ENCODE measurements at places on chromosomes 2 and 18. TPM values are rescaled to one million over a fixed set of nuclear protein-coding genes. Genes with fewer than 3 reads are reported as not detected.

GRCh38 chr2:113157118-113157896 lies 16.5 kb upstream of the PSD4 start:
- H3K4me1 ChIP-seq = peaks cover 17% of the 10 kb centered on the region
- H3K27ac ChIP-seq = no peak overlapping the region
- H3K4me3 ChIP-seq = peak overlapping the region; percentile 67
- no peak for DNase-seq
- H3K36me3 ChIP-seq = no peaks in the 10 kb centered on the region
- H3K27me3 ChIP-seq = peaks cover 3% of the 10 kb centered on the region

- H3K4me3 ChIP-seq = no peak overlapping the region
- no peak for DNase-seq
- peaks cover 3% of the 10 kb centered on the region for H3K36me3 ChIP-seq
- no peaks in the 10 kb centered on the region for H3K27me3 ChIP-seq
- no peak overlapping the region for H3K27ac ChIP-seq
Observed at GRCh38 chr2:160213511-160213910, 13.4 kb upstream of the ITGB6 start.

DNA sequence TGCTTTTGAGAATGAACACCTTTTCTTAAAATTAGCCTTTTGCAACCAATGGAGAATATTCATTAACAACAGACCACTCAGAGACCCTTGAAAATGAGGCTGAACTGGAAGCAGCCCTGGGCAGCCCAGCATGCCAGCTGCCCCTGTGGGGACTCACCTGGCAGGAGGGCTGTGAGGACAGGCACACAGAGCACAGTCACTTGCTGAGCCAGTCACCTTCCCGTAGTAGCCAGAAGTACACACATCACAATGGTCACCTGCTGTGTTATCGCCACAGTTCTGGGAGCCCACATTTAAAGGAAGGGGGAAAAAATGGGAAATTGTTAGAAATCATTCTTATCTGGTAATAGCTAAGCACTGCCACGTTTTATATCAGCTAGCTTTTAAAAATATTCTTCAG lies 115.5 kb downstream of the LAMA1 start:
- no peak overlapping the region for H3K4me3 ChIP-seq
- no peaks in the 10 kb centered on the region for H3K36me3 ChIP-seq
- DNase-seq = no peak
- no peaks in the 10 kb centered on the region for H3K4me1 ChIP-seq

- H3K27me3 ChIP-seq = peaks cover 20% of the 10 kb centered on the region
- peak within 1 kb of the TSS; percentile 72 for H3K27ac ChIP-seq
- H3K4me3 ChIP-seq = peak within 1 kb of the TSS; percentile 75
- no peak for DNase-seq
Observed at GRCh38 chr2:10079870-10080535, at the start of gene CYS1. Gene CYS1 (minus strand): TSS chr2:10080411. CDS start chr2:10080223, 188 bp downstream.

- H3K27ac ChIP-seq = peak within 1 kb of the TSS; percentile 97
- peaks cover 4% of the 10 kb centered on the region for H3K36me3 ChIP-seq
- H3K4me1 ChIP-seq = peaks cover 43% of the 10 kb centered on the region
- H3K4me3 ChIP-seq = peak within 1 kb of the TSS; percentile 54
- DNase-seq = no peak
Observed at GRCh38 chr2:201806442-201807170, at the start of gene CDK15. Gene CDK15 (plus strand): TSS chr2:201806537. CDS start chr2:201806665, 128 bp downstream.

GRCh38 chr2:219274361-219274921 lies 4.7 kb upstream of the DNAJB2 start:
- no peaks in the 10 kb centered on the region for H3K36me3 ChIP-seq
- H3K27me3 ChIP-seq = no peaks in the 10 kb centered on the region
- peak overlapping the region; percentile 98 for H3K27ac ChIP-seq
- H3K4me3 ChIP-seq = peak overlapping the region; percentile 43

DNA sequence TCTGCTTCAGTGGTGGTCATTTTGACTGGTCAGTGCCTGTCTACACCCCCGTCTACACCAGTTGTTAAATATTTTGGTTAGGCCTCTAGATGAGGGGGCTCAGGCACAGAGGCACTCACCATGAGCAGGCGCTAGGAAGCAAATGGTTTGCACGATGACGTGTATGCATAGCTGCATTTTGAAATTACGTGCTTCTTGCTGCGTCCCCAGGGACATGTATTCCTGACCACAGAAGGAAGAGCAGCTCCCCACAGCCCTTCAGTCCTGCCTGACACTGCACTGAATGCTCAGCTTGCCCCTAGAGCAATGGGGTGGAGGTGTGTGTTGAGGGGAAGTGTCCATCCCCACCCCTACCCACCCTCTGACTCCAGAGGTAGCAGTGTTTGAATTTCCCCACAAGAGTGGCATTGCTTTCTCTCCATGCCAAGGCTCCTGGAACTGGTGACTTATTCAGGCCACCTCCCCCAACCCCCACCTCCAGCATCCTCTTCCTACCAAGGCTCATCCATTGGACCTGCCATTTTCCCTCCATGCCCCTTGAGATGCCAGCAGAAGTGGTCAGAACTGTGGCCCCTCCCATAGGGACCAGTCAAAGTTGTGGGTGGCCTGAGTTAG lies 11.4 kb upstream of the ZAP70 start:
- H3K36me3 ChIP-seq = peaks cover 2% of the 10 kb centered on the region
- no peak overlapping the region for H3K4me3 ChIP-seq
- H3K27me3 ChIP-seq = no peaks in the 10 kb centered on the region
- peaks cover 3% of the 10 kb centered on the region for H3K4me1 ChIP-seq
- no peak overlapping the region for H3K27ac ChIP-seq

- DNase-seq = no peak
- H3K27ac ChIP-seq = peak overlapping the region; percentile 32
- no peaks in the 10 kb centered on the region for H3K27me3 ChIP-seq
Observed at GRCh38 chr2:241659150-241659739, 21.8 kb downstream of the ATG4B start.

GRCh38 chr18:41763361-41763760 lies 191.7 kb upstream of the PIK3C3 start:
- DNase-seq = no peak
- no peak overlapping the region for H3K4me3 ChIP-seq
- H3K36me3 ChIP-seq = no peaks in the 10 kb centered on the region
- no peak overlapping the region for H3K27ac ChIP-seq
- peaks cover 2% of the 10 kb centered on the region for H3K27me3 ChIP-seq

GRCh38 chr2:178193496-178193822 lies 853 bp upstream of the OSBPL6 start:
- H3K27ac ChIP-seq = peak overlapping the region; percentile 92
- H3K4me3 ChIP-seq = peak overlapping the region; percentile 82
- H3K36me3 ChIP-seq = no peaks in the 10 kb centered on the region

DNA sequence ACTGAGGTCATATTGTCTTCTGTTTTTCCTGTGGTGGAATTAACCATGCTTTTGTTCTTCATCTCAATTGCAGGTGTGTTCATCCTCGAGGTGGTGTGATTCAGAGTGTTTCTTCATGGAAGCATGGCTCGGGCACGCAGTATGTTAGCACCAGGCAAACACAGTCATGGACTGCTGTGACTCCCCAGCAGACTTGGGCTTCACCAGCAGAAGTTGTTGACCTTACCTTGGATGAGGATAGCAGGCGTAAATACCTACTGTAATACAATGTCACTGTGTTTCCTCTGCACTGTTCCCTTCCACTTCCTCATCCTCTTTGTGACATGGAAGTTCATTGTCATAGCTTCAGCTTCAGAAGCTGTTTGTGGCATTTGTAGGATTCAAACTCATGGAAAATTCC lies 158.7 kb downstream of the HAUS1 start:
- peaks cover 56% of the 10 kb centered on the region for H3K4me1 ChIP-seq
- no peak for DNase-seq
- H3K36me3 ChIP-seq = peaks cover 10% of the 10 kb centered on the region
- H3K27me3 ChIP-seq = no peaks in the 10 kb centered on the region
- no peak overlapping the region for H3K4me3 ChIP-seq

- no peak for DNase-seq
- H3K27me3 ChIP-seq = no peaks in the 10 kb centered on the region
- H3K27ac ChIP-seq = peak overlapping the region; percentile 58
- H3K36me3 ChIP-seq = no peaks in the 10 kb centered on the region
Observed at GRCh38 chr18:55763298-55763697, 175.3 kb upstream of the TCF4 start.

DNA sequence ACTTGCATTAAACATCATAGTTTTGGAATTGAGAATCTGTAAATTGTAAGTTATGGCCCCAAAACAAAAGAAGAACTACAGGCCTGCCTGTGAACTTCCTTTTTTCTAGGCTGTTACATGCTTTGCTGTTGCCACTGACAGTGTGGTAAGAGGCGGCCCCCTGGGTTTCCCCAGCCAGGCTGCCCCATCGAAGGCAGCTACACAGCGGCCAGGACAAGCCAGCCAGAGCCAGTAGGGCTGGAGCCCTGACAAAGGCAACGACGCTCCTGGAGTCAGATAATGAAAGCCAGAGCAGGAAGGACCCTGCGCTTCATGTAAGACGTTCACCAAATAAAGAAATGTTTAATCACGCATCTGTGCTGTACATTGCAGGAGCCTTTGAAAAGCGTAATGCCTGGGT lies 55.0 kb downstream of the ANKRD44 start:
- peak overlapping the region; percentile 78 for H3K27ac ChIP-seq
- no peak overlapping the region for H3K4me3 ChIP-seq
- no peaks in the 10 kb centered on the region for H3K27me3 ChIP-seq
- no peaks in the 10 kb centered on the region for H3K36me3 ChIP-seq

- peaks cover 10% of the 10 kb centered on the region for H3K27me3 ChIP-seq
- peaks cover 6% of the 10 kb centered on the region for H3K36me3 ChIP-seq
- H3K4me1 ChIP-seq = no peaks in the 10 kb centered on the region
- DNase-seq = no peak
- no peak overlapping the region for H3K4me3 ChIP-seq
Observed at GRCh38 chr18:36729197-36729596, 99.6 kb downstream of the TPGS2 start.

DNA sequence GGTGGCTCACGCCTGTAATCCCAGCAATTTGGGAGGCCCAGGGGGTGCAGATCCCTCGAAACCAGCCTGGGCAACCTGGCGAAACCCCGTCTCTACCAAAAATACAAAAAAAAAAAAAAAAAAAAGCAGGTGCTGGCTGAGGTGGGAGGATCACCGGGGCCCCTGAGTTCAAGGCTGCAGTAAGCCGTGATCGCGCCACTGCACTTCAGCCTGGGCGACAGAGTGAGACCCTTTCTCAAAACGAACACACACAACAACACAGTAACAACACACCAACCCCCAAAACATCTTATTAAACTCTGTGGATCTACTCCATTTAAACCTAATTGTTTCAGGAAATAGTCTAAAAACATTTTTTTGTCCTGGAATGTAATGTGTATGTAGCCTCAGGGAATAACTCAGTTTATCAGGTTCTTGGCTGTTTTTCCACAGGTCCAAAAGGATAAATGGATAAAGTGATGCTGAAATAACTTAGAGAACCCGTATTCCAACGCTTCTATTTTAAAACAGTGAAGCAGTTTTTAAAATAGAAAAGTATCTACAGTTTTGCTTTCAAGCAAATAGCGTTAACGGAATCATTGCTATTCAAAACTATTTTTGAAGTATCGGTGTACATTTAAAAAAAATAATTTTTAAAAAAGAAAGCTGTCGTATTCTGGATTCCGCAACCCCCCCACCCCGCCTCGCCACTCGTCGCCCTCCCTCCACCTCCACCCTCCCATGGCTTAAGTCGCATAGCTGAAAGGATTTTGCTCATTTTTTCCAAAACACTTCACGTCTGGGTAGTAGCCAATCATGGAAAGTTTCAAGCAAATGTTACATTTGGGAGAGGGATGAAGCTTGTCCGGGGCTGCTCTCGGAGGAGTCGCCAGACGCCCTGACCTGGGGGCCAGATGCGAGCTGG lies 895 bp upstream of the GLS start:
- H3K4me3 ChIP-seq = peak overlapping the region; percentile 92
- no peak for DNase-seq
- no peaks in the 10 kb centered on the region for H3K27me3 ChIP-seq
- H3K4me1 ChIP-seq = peaks cover 27% of the 10 kb centered on the region
- H3K36me3 ChIP-seq = peaks cover 11% of the 10 kb centered on the region

MDH1B gene
- 1.5 TPM for total RNA-seq

KCNG2 gene
- total RNA-seq = not detected

CPS1 gene
- total RNA-seq = 15.2 TPM

C2orf66 gene
- total RNA-seq = not detected

KCNJ13 gene
- total RNA-seq = not detected

CNGA3 gene
- not detected for total RNA-seq
